ENCODE measurements at places on chromosomes 6 and 20. TPM values are rescaled to one million over a fixed set of nuclear protein-coding genes. Genes with fewer than 3 reads are reported as not detected.

- DNase-seq = no peak
Measured at GRCh38 chr6:123524781-123525180, 112.0 kb downstream of the TRDN start.

DNA sequence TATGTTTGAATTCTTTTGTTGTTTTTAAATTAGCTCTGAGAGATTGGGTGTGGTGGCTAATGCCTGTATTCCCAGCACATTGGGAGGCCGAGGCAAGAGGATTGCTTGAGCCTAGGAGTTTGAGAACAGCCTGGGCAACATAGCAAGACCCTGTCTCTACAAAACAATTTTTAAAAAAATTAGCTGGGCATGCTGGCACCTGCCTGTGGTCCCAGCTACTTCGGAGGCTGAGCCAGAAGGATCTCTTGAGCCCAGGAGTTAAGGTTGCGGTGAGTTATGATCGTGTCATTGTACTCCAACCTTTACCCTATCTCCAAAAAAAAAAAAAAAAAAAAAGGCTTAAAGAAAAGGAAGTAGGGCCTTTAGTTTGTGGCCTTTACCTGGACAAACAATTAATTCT, 22.9 kb downstream of the DHX35 start:
- DNase-seq = no peak

GRCh38 chr6:136922685-136923006, 545 bp downstream of the SLC35D3 start:
- no peak for DNase-seq

GRCh38 chr6:125188037-125188436, 34.5 kb downstream of the TPD52L1 start:
- no peak for DNase-seq

GRCh38 chr6:44166591-44167184, 8.1 kb downstream of the CAPN11 start:
- no peak for DNase-seq

AVP gene
- total RNA-seq = not detected
